Glutamatergic neuron (in vitro differentiated cells): ENCODE measurements at places on chromosomes 2 and 18. TPM values are rescaled to one million over a fixed set of nuclear protein-coding genes. Genes with fewer than 3 reads are reported as not detected.

DNA sequence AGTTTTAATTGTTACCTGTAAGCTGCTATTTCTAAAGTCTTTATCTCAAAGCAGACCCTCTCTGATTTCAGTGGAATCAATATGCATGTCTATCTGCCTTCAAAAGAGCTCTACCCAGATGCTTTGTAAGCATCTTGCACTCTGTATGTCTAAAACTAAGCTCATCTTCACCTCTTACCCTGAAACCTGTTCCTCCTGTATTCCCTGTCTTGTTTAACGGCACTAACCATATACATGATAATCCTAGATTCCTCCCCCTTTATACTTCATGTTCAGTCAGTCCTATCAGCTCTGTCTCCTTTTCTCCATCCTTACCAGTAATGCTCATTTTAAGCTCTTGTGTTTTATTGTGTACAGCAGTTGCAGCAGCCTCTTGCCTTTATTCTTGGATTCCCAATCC, 12.8 kb downstream of the ZC3H15 start:
- no peak for DNase-seq
- no peaks in the 10 kb centered on the region for H3K27me3 ChIP-seq
- H3K27ac ChIP-seq = no peak overlapping the region
- no peak overlapping the region for H3K4me3 ChIP-seq
- no peaks in the 10 kb centered on the region for H3K36me3 ChIP-seq

GRCh38 chr2:185255566-185255965, 483.0 kb upstream of the FSIP2 start:
- no peak overlapping the region for H3K4me3 ChIP-seq
- DNase-seq = no peak
- peaks cover 21% of the 10 kb centered on the region for H3K4me1 ChIP-seq
- H3K27me3 ChIP-seq = no peaks in the 10 kb centered on the region
- H3K27ac ChIP-seq = peak overlapping the region; percentile 75

DNA sequence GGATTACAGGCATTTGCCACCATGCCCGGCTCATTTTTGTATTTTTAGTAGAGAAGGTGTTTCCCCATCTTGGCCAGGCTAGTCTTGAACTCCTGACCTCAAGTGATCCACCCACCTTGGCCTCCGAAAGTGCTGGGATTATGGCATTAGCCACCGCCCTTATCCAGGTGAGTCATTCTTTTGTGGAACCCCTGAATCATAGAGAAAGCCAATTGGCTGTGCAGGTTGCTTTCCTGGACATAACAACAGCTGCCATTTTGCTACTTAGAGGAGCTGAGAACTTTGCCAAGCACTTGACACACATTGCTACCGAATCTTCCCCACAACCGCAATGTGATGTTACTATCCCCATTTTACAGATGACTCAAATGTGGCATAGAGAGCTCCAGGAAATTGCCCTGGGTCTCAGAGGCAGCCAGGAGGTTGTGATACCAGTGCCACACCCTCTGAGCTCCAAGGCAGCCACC, 36.0 kb downstream of the SETBP1 start:
- no peak for DNase-seq
- H3K27me3 ChIP-seq = peaks cover 24% of the 10 kb centered on the region
- H3K4me3 ChIP-seq = peak overlapping the region; percentile 70

GRCh38 chr2:38146907-38147307, 71.0 kb upstream of the CYP1B1 start:
- H3K4me1 ChIP-seq = no peaks in the 10 kb centered on the region
- H3K36me3 ChIP-seq = no peaks in the 10 kb centered on the region
- H3K4me3 ChIP-seq = no peak overlapping the region
- DNase-seq = no peak

GRCh38 chr2:235539773-235540172, 45.9 kb downstream of the AGAP1 start:
- peaks cover 3% of the 10 kb centered on the region for H3K27me3 ChIP-seq
- no peaks in the 10 kb centered on the region for H3K36me3 ChIP-seq
- H3K4me3 ChIP-seq = no peak overlapping the region

GRCh38 chr2:193326296-193326695, 1131.6 kb upstream of the TMEFF2 start:
- H3K4me1 ChIP-seq = peaks cover 2% of the 10 kb centered on the region
- no peak overlapping the region for H3K27ac ChIP-seq
- no peaks in the 10 kb centered on the region for H3K27me3 ChIP-seq
- no peak for DNase-seq
- H3K4me3 ChIP-seq = no peak overlapping the region
- no peaks in the 10 kb centered on the region for H3K36me3 ChIP-seq

- peaks cover 2% of the 10 kb centered on the region for H3K4me1 ChIP-seq
- no peaks in the 10 kb centered on the region for H3K36me3 ChIP-seq
- DNase-seq = no peak
- no peak overlapping the region for H3K27ac ChIP-seq
- peaks cover 7% of the 10 kb centered on the region for H3K27me3 ChIP-seq
- H3K4me3 ChIP-seq = no peak overlapping the region
Observed at GRCh38 chr2:110774701-110775100, 42.3 kb downstream of the ACOXL start.

DNA sequence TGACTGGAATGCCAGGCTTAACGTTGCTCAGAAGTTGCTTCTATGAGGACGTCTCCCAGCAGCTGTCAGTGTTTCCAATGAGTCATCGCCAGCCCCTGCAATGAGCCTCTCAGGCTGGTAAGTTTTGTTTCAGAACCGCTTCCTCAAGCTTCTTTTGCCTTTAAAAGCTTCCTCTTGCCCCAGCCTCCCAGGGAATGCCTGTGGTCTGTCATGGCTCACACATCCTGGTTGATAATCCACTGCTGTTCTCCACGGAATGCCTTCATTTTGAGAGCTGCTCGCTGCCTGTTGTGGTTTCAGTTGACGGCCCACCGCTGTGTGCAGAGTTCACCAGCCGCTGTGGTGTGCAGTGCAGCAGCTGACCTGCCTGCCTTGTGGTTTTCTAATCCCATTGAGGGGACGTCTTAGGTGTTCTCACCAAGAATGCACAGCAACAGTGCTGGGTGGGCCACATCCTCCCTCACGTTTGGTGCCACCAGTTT, 96.4 kb downstream of the RTP5 start:
- no peaks in the 10 kb centered on the region for H3K27me3 ChIP-seq
- H3K4me1 ChIP-seq = peaks cover 18% of the 10 kb centered on the region
- peak overlapping the region; percentile 17 for H3K27ac ChIP-seq
- H3K36me3 ChIP-seq = no peaks in the 10 kb centered on the region

- H3K27me3 ChIP-seq = peaks cover 7% of the 10 kb centered on the region
- peak; percentile 6 for DNase-seq
- peaks cover 7% of the 10 kb centered on the region for H3K4me1 ChIP-seq
- peaks cover 24% of the 10 kb centered on the region for H3K36me3 ChIP-seq
Observed at GRCh38 chr2:239168575-239168974, 232.2 kb downstream of the HDAC4 start.

TIA1 gene
- total RNA-seq = 403 TPM

DNAH6 gene
- 0.86 TPM for total RNA-seq

LIPG gene
- 10.2 TPM for total RNA-seq
